ENCODE measurements at places on chromosomes 11 and 22. TPM values are rescaled to one million over a fixed set of nuclear protein-coding genes. Genes with fewer than 3 reads are reported as not detected.

TRIM21 gene
- 19.3 TPM for total RNA-seq

RAB38 gene
- total RNA-seq: 1.6 TPM

OR10A2 gene
- total RNA-seq: not detected

MRPL49 gene
- 21.4 TPM for total RNA-seq

RGL4 gene
- total RNA-seq: 0.52 TPM

GDPD4 gene
- not detected for total RNA-seq

FAU gene
- 292 TPM for total RNA-seq

PHLDB1 gene
- total RNA-seq: 54.8 TPM

DRD4 gene
- not detected for total RNA-seq

PKP3 gene
- total RNA-seq: 1.0 TPM

ARHGAP42 gene
- 23.5 TPM for total RNA-seq

LRRC4C gene
- 2.1 TPM for total RNA-seq

MEI1 gene
- total RNA-seq: 3.1 TPM

TRPM5 gene
- under 0.01 TPM for total RNA-seq

MRGPRX3 gene
- not detected for total RNA-seq

WBP2NL gene
- total RNA-seq: 1.6 TPM

Measured in skeletal muscle tissue (tissue), 5 donors.